CD8-positive, alpha-beta memory T cell (primary cell): ENCODE measurements at places on chromosomes 11 and 22.
A peak's percentile ranks its signal among the peaks of the same experiment; 100 is the strongest.

GRCh38 chr11:32497951-32498350 is 62.6 kb upstream of the WT1 start:
- H3K4me3 ChIP-seq: no peak overlapping the region
- no peaks in the 10 kb centered on the region for H3K27me3 ChIP-seq
- H3K4me1 ChIP-seq: no peaks in the 10 kb centered on the region
- no peaks in the 10 kb centered on the region for H3K36me3 ChIP-seq
- H3K27ac ChIP-seq: no peak overlapping the region
- DNase-seq: no peak

DNA sequence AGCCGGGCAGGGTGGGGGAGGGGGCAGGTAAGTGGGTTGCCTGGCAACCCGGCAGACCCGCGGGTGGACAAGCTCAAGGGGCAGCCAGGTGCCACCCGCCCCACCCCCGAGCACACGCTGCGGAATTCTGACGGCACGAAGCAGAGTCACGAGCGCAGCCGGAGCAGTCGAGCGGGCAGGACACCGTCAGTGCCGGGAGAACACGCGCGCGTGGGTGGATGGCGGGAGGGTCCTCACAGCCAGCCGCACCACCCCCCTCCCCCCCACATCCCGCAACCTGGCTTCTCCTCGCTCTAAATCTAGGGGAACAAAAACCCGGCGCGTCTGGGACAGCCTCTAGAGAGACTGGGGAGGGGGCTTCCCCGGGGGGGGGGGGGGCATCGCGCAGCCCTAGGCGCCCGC is 133.1 kb upstream of the HSD17B12 start:
- H3K4me1 ChIP-seq: no peaks in the 10 kb centered on the region
- no peak overlapping the region for H3K27ac ChIP-seq
- no peak for DNase-seq

- H3K27ac ChIP-seq: no peak overlapping the region
- no peak overlapping the region for H3K4me3 ChIP-seq
- peaks cover 13% of the 10 kb centered on the region for H3K4me1 ChIP-seq
- no peak for DNase-seq
- no peaks in the 10 kb centered on the region for H3K36me3 ChIP-seq
- no peaks in the 10 kb centered on the region for H3K27me3 ChIP-seq
Observed at GRCh38 chr11:128828350-128828749, 38.7 kb downstream of the KCNJ1 start.

DNA sequence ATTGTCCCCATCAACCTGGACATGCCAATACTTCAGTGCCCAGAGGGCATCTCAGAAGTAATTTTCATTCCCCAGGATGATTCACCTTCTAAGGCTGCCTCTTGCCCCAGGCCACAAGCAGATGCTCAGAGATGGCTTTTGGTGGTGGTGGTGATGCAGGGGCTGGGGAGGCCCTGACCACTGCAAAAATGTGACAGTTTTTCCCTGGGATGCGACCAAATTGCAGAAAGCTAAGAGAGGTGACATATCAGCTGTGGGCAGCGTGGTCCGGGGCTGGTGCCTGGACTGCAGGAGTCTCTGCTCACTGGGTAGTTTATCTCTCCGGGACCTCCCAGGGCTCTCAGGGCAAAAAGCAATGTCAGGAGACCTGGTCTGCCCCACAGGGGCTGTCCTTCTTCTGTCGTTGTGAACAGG is 39.7 kb upstream of the ACCSL start:
- H3K4me3 ChIP-seq: no peak overlapping the region
- DNase-seq: no peak
- H3K27me3 ChIP-seq: no peaks in the 10 kb centered on the region
- no peaks in the 10 kb centered on the region for H3K4me1 ChIP-seq
- H3K27ac ChIP-seq: no peak overlapping the region

GRCh38 chr11:134837166-134837886 is 425.3 kb upstream of the B3GAT1 start:
- H3K27ac ChIP-seq: no peak overlapping the region
- H3K4me1 ChIP-seq: no peaks in the 10 kb centered on the region
- no peaks in the 10 kb centered on the region for H3K36me3 ChIP-seq
- H3K4me3 ChIP-seq: no peak overlapping the region
- DNase-seq: no peak
- no peaks in the 10 kb centered on the region for H3K27me3 ChIP-seq

DNA sequence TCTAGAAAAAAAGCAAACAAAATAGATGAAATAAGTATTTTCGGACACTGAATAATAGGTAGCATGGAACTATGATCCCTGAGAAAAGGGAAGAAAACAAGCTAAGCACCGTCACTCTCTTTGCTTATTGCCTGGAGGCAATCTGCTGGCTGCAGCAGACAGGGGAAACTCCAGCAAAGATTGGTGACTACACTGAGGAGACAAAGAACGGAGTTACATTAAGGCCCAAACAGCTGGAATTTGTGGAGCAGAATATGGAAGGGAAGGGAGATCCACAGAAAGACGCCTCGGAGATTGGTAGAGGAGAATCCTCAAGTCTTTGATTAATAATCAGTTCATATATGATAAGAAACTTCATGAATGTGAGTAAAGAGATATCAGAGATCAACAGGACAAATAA is 150.2 kb downstream of the TYR start:
- H3K36me3 ChIP-seq: no peaks in the 10 kb centered on the region
- H3K4me3 ChIP-seq: no peak overlapping the region
- no peak overlapping the region for H3K27ac ChIP-seq
- no peaks in the 10 kb centered on the region for H3K27me3 ChIP-seq
- DNase-seq: no peak

GRCh38 chr22:37362621-37363020 is 64.7 kb downstream of the ELFN2 start:
- DNase-seq: no peak
- H3K4me1 ChIP-seq: no peaks in the 10 kb centered on the region
- no peak overlapping the region for H3K27ac ChIP-seq
- no peaks in the 10 kb centered on the region for H3K27me3 ChIP-seq
- no peaks in the 10 kb centered on the region for H3K36me3 ChIP-seq

DNA sequence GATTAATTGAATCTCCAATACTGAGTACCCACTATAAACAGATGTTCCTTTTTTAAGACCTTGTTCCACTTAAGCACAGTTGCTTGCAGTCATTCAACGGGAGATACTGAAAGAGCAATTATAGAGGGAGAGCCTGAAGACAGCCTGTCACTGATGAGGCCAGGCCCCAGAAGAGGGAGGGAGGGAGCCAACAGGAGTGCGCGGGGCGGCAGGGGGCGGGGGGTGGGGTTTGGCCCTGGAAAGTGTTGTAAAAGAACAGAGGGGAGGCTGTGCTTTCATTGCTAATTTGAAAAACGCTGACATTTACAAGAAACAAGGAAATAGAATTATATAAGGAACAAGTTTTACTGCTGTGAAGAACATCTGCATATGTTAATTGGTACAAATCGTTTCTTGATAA is 53.1 kb downstream of the MAP6 start:
- no peaks in the 10 kb centered on the region for H3K27me3 ChIP-seq
- no peak overlapping the region for H3K4me3 ChIP-seq
- H3K4me1 ChIP-seq: no peaks in the 10 kb centered on the region
- DNase-seq: no peak
- no peak overlapping the region for H3K27ac ChIP-seq
- no peaks in the 10 kb centered on the region for H3K36me3 ChIP-seq

DNA sequence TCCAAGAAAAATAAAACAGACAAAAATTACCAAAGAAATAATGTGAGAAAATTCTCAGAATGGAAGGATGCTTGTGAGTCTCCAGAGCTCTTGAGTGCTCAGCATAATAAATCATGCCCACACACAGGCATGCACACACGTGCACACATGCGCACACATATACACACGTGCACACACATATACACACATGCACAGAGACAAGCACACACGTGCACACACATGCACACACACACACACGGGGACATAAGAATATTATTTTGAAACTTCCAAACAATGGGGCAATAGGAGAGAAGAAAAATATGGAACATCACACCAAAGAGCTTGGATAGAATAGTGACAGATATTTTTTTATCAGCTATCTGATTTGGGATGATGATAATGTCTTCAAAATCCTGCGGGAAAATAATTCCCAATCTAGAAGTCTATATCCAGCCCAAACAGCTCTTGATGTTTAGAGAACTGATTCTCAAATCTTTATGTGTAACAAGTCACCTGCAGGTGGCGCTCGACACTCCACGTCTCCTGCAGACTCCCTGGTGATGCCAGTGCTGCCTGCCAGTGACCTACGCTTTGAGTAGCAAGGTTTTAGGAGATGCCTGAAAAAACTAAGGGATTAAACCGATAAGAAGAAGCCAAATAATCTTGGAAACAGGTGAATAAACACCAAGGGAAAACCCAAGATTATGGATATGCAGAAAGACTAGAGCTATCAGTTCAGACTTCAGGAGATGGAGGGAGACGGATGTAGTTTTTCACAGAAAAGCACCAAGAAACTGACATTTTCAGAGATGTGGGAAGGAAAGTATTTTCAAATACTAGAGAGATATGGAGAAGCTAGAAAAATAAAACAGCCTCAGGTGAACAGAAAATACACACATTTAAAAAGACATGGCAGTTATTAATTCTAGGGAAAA is 743.6 kb downstream of the ETS1 start:
- no peak overlapping the region for H3K27ac ChIP-seq
- no peaks in the 10 kb centered on the region for H3K4me1 ChIP-seq
- H3K36me3 ChIP-seq: no peaks in the 10 kb centered on the region

GRCh38 chr11:68215087-68215445 is 2.0 kb upstream of the KMT5B start:
- peaks cover 4% of the 10 kb centered on the region for H3K27me3 ChIP-seq
- DNase-seq: no peak
- H3K4me1 ChIP-seq: peaks cover 31% of the 10 kb centered on the region
- no peaks in the 10 kb centered on the region for H3K36me3 ChIP-seq

DNA sequence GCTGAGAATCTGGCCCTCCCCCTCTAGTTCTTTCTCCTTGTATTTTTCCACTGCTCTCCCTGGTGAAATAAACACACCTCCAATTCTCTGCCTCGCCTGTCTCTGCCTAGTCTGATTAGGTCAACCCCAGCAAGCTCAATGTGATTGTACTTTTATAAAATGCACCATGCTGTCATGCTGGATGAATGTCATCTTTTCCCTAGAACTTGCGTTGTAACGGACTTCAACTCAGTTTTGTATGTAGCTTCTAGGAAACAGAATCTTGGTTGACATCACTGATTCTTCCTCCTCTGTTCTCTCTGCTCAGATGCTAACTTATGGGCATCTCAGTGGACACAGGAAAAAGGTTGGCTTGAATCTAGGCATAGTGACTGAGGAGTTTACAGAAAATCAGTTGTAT is 261.9 kb upstream of the ISX start:
- H3K4me1 ChIP-seq: no peaks in the 10 kb centered on the region
- no peak overlapping the region for H3K4me3 ChIP-seq
- no peaks in the 10 kb centered on the region for H3K27me3 ChIP-seq
- no peak overlapping the region for H3K27ac ChIP-seq

DNA sequence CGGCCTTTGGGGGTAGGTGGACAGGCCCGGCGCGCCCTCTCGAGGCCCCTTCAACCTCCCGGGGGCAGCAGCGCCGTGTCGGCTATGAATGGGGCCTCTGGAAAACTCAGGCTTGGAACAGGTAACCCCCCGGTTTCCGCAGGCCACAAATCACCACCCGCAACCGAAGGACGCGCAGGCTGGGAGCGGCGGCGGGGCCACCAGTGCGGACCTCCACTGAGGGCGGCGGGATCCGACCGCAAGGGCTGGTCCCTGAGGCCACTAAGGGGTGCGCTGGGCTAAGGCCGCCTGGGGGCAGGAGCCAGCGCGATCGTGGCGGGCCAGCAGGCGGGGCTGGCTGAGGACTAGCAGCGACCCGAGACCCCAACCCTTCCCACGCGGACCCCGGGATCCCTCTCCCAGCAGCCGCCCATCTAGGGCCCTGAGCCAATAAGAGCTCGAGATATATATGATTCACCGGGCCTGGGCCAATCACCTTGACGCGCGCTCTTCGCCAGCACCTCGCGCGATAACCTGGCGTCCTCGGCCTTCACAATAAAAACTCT is 609 bp upstream of the ATF4 start:
- no peak for DNase-seq
- H3K27me3 ChIP-seq: no peaks in the 10 kb centered on the region
- H3K27ac ChIP-seq: peak overlapping the region; percentile 80

DNA sequence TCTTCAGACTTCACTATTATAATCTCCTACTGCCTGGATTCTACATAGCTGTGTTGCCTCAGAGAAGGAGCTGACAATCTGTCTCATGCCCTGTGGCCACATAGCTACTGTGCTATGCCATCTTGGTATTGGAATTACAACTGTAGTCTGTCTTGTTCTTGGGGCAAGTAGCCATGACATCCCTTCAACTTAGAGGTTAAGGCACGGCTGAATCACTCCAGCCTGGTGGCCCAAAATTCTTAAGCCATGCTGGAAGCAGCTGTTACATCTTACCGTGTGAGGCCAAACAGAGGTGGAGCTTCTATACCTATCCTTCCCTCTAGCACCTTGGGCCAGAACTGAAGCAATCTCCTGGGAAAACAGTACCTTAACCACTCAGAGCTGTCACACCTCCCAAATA is 14.8 kb downstream of the CARD18 start:
- no peak overlapping the region for H3K4me3 ChIP-seq
- no peaks in the 10 kb centered on the region for H3K36me3 ChIP-seq
- H3K4me1 ChIP-seq: no peaks in the 10 kb centered on the region
- no peak for DNase-seq
- no peaks in the 10 kb centered on the region for H3K27me3 ChIP-seq

- H3K36me3 ChIP-seq: no peaks in the 10 kb centered on the region
- H3K27me3 ChIP-seq: no peaks in the 10 kb centered on the region
- no peak overlapping the region for H3K4me3 ChIP-seq
- H3K4me1 ChIP-seq: no peaks in the 10 kb centered on the region
- DNase-seq: no peak
- H3K27ac ChIP-seq: no peak overlapping the region
Observed at GRCh38 chr11:60786811-60787567, 1.9 kb downstream of the MS4A10 start.

- DNase-seq: no peak
- no peak overlapping the region for H3K27ac ChIP-seq
- no peaks in the 10 kb centered on the region for H3K36me3 ChIP-seq
- H3K27me3 ChIP-seq: no peaks in the 10 kb centered on the region
- H3K4me1 ChIP-seq: no peaks in the 10 kb centered on the region
Observed at GRCh38 chr11:120268686-120269085, 28.7 kb downstream of the POU2F3 start.

DNA sequence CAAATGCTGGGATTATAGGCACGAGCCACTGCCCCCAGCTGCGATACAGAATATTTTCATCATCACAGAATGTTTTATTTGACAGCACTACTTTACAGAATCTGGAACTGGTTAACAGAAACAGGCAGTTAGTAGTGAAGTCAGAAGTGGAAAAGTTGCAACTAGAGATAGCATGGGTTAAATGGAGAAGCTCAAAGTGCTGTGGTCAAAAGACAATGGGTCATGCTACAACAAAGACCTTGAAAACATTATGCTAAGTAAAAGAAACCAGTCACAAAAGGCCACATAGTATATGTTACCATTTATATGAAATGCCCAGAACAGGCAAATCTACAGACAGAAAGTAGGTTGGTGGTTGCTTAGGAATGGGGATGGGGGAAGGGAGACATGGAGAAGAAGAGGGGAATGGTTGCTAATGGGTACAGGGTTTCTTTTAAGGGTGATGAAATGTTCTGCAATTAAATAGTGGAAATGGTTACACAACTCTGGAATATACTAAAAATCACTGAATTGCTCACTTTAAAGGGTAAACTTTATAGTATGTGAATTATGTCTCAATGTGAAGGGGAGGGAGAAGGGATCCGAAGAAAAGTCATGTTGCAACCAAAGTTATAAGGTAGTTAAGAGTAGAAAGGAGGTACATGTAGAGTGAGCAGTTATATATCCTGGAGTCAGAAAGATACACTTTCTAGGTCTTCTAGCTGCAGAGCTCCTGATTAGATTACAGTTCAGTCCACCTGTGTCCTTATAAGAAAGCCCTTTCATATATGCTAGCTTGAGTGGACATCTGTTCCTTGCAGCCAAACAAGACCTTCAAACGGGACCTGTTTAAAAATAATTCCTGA is 46.3 kb upstream of the RAPSN start:
- H3K27ac ChIP-seq: no peak overlapping the region
- DNase-seq: no peak
- H3K36me3 ChIP-seq: peaks cover 16% of the 10 kb centered on the region
- H3K4me3 ChIP-seq: no peak overlapping the region
- H3K4me1 ChIP-seq: peaks cover 6% of the 10 kb centered on the region
